ENCODE measurements at places on chromosomes 6 and 20.

- no peaks in the 10 kb centered on the region for H3K36me3 ChIP-seq
- H3K4me1 ChIP-seq = no peaks in the 10 kb centered on the region
- H3K27me3 ChIP-seq = peaks cover 5% of the 10 kb centered on the region
- DNase-seq = no peak
Measured at GRCh38 chr20:48314925-48315592, 512.7 kb downstream of the PREX1 start.

GRCh38 chr6:46983007-46983411 lies 59.1 kb downstream of the ADGRF1 start:
- H3K27ac ChIP-seq = no peak overlapping the region
- no peak overlapping the region for H3K4me3 ChIP-seq
- H3K27me3 ChIP-seq = no peaks in the 10 kb centered on the region
- H3K36me3 ChIP-seq = no peaks in the 10 kb centered on the region

DNA sequence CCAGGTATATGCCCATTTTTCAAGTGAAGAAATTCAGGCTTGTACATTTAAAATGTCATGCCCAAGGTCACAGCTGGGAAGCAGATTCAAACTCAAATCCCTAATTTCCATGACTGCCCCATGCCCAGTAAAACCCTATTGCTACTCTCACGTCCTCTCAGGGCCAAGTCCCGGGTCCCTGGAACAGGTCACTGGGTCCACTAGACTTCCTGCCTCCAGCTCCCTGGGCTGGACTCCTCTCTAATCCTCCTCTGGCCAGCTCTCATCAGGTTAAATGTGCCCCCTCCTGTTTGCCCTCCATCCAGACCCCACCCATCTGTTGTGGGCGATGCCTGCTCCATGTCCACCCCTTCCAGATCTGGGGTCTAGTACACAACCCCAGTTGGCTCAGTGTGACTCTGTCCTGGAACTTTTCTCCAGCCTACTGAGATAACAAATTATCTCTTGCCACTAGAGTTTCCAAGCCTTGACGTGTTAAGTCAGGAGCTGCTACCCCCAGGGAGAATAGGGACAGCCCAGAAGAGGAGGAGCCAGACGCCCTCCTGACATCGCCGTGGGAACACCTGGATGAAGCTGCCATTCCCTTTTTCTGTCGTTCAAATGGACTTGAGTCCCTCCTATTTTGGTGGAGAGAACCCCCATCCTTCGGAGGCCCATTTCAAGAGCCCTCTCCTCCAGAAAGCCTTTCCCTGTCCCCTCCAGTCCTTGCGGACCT lies 3.7 kb upstream of the SPDEF start:
- DNase-seq = no peak
- no peak overlapping the region for H3K27ac ChIP-seq
- no peaks in the 10 kb centered on the region for H3K4me1 ChIP-seq
- H3K27me3 ChIP-seq = peaks cover 2% of the 10 kb centered on the region
- no peaks in the 10 kb centered on the region for H3K36me3 ChIP-seq
- no peak overlapping the region for H3K4me3 ChIP-seq

- no peak overlapping the region for H3K4me3 ChIP-seq
- H3K27me3 ChIP-seq = no peaks in the 10 kb centered on the region
- H3K27ac ChIP-seq = no peak overlapping the region
- H3K4me1 ChIP-seq = peaks cover 6% of the 10 kb centered on the region
- peaks cover 16% of the 10 kb centered on the region for H3K36me3 ChIP-seq
Measured at GRCh38 chr6:20661721-20662120, 127.5 kb downstream of the CDKAL1 start.

DNA sequence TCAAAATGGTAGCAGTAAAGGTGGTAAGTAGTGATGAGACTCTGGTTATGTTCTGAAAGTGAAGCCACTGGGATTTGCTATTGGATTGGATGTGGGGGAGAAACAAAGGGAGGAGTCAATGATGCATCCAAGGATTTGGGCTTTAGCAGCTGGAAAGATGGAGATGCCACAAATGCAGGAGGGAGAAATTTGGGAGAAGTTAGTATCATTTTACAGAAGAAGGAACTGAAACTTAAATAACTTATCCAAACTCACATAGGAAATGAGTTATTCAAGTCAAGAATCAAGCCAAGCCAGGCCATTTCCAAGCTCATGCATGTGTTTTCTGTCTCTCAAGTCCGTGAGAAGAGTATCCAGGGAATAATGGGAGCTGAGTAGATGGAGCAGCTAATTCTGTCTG lies 155.1 kb upstream of the TNFAIP3 start:
- H3K4me3 ChIP-seq = no peak overlapping the region
- H3K4me1 ChIP-seq = peaks cover 81% of the 10 kb centered on the region
- no peaks in the 10 kb centered on the region for H3K27me3 ChIP-seq
- H3K27ac ChIP-seq = peak overlapping the region; percentile 33
- no peak for DNase-seq

DNA sequence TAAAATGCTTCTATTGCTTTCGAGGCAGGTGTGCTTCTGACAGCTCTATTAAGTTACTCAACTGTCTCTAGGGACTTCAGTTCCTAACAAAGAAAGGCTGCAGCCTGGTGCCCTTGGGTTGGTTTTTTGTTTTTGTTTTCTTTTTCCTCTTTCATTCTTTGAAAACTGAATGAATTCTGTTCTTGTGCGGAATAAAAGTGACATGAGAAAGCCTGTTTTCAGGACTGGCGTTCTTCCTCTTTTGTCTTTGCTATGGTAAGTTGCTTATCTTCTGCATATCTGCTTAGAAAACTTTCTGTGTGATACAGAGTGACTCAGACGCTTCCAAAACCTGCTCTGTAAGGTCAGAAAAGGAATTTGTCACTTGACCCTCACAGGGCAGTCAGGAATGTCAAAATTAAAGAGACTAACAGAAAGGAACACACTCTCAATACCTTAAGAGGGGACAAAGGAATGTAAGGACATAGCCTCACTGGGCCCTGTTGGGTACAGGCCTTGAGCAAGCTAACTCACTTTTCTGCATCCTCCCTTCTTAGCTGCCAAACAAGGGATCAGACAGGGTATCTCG lies 56.2 kb upstream of the NHSL1 start:
- no peak overlapping the region for H3K27ac ChIP-seq
- H3K4me3 ChIP-seq = no peak overlapping the region
- no peaks in the 10 kb centered on the region for H3K4me1 ChIP-seq

DNA sequence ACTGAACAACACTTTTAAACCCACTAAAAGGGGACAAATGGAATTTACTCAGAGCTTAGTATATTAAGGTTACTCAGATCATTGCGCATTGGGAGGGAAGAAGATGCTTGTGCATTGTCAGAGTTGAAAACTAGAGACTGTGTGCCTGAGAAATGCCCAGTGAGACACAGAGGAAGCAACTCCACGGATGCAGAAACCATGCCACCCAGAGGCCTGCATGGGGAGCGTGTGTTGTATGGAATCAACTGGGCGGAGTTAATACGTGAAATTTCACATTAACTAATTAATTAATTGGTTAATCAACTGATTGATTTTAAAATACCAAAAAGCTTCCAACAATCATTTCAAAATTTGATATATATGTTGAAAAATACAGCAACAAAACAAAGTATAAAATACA lies 391.6 kb downstream of the PLCB1 start:
- peaks cover 7% of the 10 kb centered on the region for H3K4me1 ChIP-seq
- H3K36me3 ChIP-seq = no peaks in the 10 kb centered on the region
- H3K27ac ChIP-seq = no peak overlapping the region
- no peak overlapping the region for H3K4me3 ChIP-seq
- H3K27me3 ChIP-seq = no peaks in the 10 kb centered on the region
- no peak for DNase-seq

GRCh38 chr6:141540207-141540606 lies 592.5 kb upstream of the GJE1 start:
- no peaks in the 10 kb centered on the region for H3K27me3 ChIP-seq
- no peak overlapping the region for H3K4me3 ChIP-seq
- H3K4me1 ChIP-seq = no peaks in the 10 kb centered on the region
- no peak for DNase-seq

- H3K4me1 ChIP-seq = no peaks in the 10 kb centered on the region
- DNase-seq = no peak
- no peaks in the 10 kb centered on the region for H3K36me3 ChIP-seq
- peaks cover 2% of the 10 kb centered on the region for H3K27me3 ChIP-seq
- H3K27ac ChIP-seq = no peak overlapping the region
Measured at GRCh38 chr20:24657196-24657595, 187.8 kb downstream of the SYNDIG1 start.

GRCh38 chr6:115592025-115592424 lies 468.7 kb downstream of the FRK start:
- no peak for DNase-seq
- no peaks in the 10 kb centered on the region for H3K4me1 ChIP-seq
- no peaks in the 10 kb centered on the region for H3K36me3 ChIP-seq
- H3K27me3 ChIP-seq = no peaks in the 10 kb centered on the region

GRCh38 chr6:130778946-130779657 lies 48.1 kb upstream of the SMLR1 start:
- no peak overlapping the region for H3K4me3 ChIP-seq
- no peak for DNase-seq
- no peaks in the 10 kb centered on the region for H3K27me3 ChIP-seq
- H3K27ac ChIP-seq = no peak overlapping the region

GRCh38 chr20:17612287-17612991 lies 42.6 kb downstream of the DSTN start:
- H3K4me1 ChIP-seq = peaks cover 36% of the 10 kb centered on the region
- H3K27ac ChIP-seq = peak overlapping the region; percentile 92
- DNase-seq = peak; percentile 57
- peak overlapping the region; percentile 26 for H3K4me3 ChIP-seq
- H3K27me3 ChIP-seq = no peaks in the 10 kb centered on the region

DNA sequence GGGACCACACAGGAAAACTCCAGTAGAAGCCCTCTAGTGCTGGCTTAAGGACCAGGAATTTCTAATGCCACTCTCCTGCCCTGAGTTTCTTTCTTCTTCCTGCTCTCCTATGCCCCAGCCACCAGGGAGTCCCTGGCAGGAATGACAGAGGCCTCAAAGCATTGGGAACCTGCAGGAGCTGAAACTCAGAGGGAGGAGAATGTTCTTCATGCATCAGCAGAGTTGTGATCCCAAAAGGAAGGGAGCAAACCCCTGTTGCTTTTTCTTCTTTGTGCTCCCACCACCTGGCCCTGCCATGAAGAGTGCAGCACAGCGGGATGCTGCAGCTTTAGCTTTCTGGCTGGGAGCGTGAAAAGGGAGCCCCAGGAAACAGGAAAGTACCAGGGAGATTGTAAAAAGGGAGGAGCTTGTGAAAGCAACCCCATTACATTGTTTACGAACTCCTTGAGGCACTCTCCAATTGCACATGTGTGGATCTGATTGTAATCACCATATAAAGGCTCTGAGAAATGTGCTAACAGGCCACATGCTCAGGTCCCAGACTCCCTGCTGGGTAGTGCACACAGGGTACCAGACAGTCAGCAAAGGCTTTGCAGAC lies 34.7 kb upstream of the FKBP1A start:
- H3K27ac ChIP-seq = no peak overlapping the region
- no peaks in the 10 kb centered on the region for H3K27me3 ChIP-seq
- H3K4me3 ChIP-seq = no peak overlapping the region
- DNase-seq = no peak

- DNase-seq = no peak
- H3K27me3 ChIP-seq = no peaks in the 10 kb centered on the region
- no peak overlapping the region for H3K27ac ChIP-seq
- H3K4me3 ChIP-seq = no peak overlapping the region
- H3K36me3 ChIP-seq = no peaks in the 10 kb centered on the region
Measured at GRCh38 chr6:80457439-80457933, 351.0 kb downstream of the BCKDHB start.

GRCh38 chr6:13384966-13385365 lies 56.6 kb upstream of the TBC1D7 start:
- H3K4me3 ChIP-seq = no peak overlapping the region
- no peak overlapping the region for H3K27ac ChIP-seq
- no peaks in the 10 kb centered on the region for H3K27me3 ChIP-seq
- no peak for DNase-seq
- peaks cover 16% of the 10 kb centered on the region for H3K4me1 ChIP-seq

DNA sequence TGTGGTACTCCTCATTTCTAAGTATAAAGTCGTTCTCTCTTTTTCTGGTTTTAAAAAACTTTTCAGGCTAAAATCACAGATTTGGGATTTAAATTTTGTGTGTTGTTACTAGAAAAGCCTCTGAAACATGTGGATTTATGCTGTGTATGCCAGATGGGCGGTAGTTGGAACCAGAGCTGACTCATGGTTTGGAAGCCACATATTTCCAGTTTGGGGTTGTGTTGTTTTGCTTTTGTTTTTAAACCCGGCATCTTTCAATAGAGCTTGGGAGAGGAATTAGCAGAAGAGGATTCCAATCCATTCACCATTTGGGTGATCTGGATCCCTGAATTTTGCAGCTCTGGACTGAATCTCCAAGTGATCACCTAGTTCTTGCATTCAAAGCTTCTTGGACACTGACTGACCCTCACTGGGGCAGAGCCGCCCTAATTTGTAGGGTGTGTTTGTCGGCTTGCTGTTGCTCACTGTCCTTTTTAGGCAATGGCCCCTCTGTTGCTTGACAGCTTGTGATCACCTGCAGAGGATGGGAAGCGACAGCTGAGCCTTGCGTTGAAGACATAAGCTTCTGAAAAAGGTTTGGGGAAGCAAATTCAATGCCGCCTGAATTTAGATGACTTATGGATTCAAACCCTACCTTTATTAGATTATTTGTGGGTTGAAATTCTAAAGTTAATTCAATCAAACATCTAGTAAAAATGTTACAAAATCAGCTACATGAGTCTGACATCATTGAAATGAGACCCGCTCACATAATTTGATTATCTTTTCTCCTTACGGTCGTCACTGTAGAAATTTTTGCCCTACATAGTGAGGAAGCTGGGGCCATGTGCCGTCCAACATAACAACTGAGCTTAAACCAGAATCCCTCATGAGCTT lies 79.9 kb upstream of the CD83 start:
- no peak overlapping the region for H3K27ac ChIP-seq
- H3K27me3 ChIP-seq = peaks cover 17% of the 10 kb centered on the region
- H3K4me1 ChIP-seq = peaks cover 4% of the 10 kb centered on the region
- DNase-seq = no peak

All from activated naive CD8-positive, alpha-beta T cell treated with anti-CD3 and anti-CD28 coated beads, Interleukin-2, amount 50 U/mL, for 24 hours (primary cell).